ENCODE measurements at places on chromosomes 5 and 9. TPM values are rescaled to one million over a fixed set of nuclear protein-coding genes. Genes with fewer than 3 reads are reported as not detected.

Gene HAVCR2
- 14.6 TPM for total RNA-seq

Gene SLC9A3
- total RNA-seq: 10.5 TPM

GRCh38 chr5:78666041-78666444, 17.5 kb upstream of the LHFPL2 start:
- no peak for DNase-seq

- DNase-seq: no peak
Measured at GRCh38 chr5:151196556-151197290, 27.2 kb downstream of the CCDC69 start.

GRCh38 chr9:105757496-105758251, 63.3 kb downstream of the TMEM38B start:
- no peak for DNase-seq

DNA sequence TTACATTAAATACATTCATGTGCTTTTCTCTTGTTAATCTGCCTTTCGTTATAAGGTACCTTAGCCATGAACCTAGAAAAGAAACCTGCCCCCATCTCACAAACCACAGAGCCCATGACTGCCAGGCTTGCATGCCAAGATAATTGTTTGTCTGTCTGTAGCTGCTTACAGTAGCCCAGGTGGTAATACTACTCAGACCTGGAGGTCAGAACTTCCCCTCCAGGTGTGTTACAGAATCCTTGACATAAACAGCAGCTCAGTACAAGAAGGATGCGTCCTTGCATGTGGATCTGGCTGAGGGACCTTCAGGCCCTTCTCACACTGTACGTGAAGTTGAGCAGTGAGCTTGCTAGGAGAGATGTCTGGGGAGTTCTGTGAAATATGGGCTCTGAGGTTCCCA, 291.4 kb downstream of the CSNK1G3 start:
- DNase-seq: no peak

GRCh38 chr5:127068493-127069214, 4.6 kb downstream of the C5orf63 start:
- no peak for DNase-seq

All from kidney (tissue), 22 donors.